ENCODE measurements at places on chromosomes 13 and 19. TPM values are rescaled to one million over a fixed set of nuclear protein-coding genes. Genes with fewer than 3 reads are reported as not detected.

DNA sequence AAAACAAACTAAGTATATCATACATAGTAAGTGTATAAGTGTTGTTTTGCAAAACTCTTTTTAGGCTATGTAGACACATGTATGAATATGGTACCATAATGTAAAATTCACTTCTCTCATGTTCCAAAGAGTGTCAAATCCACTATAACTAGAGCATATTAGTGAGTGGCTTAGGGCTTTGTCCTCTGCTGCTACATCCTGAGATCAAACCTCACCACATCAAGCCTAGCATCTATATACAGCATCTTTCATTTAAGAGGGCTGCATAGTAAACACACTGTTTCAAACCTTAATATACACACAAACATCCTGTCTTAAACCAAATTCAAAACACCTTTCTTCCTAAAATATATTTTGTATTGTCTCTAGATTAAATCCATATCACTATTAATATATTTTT, 38.7 kb downstream of the ELF1 start:
- DNase-seq: no peak

DNA sequence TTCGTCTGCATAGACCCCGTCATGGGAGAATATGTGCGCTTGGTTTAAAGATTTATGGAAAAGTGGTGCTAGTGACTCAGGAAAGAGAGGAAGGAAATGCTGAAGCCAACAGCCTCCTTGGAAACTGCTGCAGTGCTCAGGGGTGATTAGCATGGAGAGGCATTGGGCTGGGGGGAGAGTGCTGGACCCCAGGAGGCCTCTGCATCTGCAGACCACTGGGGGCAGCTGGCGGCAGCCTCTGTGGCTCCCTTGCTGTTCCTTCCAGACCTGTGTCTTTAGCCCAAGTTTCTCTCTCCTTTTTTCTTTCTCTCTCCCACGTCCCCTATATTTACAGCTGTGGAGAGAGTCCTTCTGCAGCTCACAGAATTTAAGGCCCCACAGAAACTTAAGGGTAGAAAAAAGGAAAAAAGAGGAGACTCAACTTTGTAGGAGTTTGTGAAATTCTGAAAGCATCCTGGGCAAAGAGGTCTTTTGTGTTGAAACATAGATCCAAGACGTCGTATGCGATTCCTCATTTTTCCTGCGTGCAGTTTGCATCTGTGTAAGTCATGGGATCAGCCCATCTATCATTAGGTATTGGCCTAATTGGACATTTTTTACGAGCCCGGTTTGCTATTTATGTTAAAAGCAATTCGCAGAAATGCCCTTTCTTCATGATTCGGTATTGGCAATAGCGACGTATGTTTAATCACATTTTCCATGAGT, 116.2 kb upstream of the ZNF536 start:
- DNase-seq: no peak

The ZNF30 gene
- 2.1 TPM for total RNA-seq

GRCh38 chr19:39083599-39083982, 577 bp upstream of the ACP7 start:
- no peak for DNase-seq

The CERS1 gene
- total RNA-seq: 8.4 TPM

DNA sequence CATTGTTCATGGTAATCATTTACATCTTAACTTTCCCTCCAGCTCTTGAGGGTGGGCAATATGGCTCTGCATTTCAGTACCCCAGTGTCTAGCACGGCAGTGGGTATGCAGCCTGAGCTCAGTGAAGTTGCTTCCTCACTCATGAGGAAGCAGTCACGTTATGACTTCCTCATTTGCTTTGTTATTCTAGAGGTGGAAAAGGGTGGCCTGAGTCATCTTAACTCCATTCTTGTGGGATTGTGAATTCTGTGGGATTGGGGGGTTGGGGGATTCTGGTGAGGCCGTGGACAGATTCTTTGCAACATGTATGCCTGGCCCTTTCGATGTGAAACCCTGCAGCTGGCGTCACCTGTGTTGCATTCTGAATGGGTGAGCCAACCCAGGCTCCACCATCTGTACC, 406.7 kb upstream of the ZNF507 start:
- DNase-seq: no peak

The RTBDN gene
- 0.95 TPM for total RNA-seq

All from MG63 (cell line).